GM12864 (cell line): ENCODE measurements at places on chromosomes 7 and 10.

GRCh38 chr10:98370831-98371820 is 43.9 kb downstream of the PYROXD2 start:
- no peak for DNase-seq

DNA sequence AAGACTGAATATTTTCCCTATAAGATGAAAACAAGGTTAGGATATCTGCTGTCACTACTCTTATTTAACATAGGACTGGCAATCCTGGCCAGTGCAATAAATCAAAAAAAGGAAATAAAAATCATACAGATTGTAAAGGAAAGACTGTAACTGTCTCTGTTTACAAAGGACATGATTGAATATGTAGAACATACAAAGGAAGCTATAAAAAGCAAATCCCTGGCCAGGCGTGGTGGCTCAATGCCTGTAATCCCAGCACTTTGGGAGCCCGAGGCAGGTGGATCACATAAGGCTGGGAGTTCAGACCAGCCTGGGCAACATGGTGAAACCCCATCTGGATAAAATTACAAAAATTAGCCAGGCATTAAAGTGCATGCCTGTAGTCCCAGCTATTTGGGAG is 15.8 kb downstream of the ZNF485 start:
- no peak for DNase-seq

- no peak for DNase-seq
Measured at GRCh38 chr10:110641256-110641655, 2.9 kb upstream of the RBM20 start.

- DNase-seq, result no peak
Measured at GRCh38 chr7:158836692-158837091, 7.4 kb upstream of the ESYT2 start.

GRCh38 chr10:76786504-76787072 is 851.0 kb downstream of the KCNMA1 start:
- no peak for DNase-seq

DNA sequence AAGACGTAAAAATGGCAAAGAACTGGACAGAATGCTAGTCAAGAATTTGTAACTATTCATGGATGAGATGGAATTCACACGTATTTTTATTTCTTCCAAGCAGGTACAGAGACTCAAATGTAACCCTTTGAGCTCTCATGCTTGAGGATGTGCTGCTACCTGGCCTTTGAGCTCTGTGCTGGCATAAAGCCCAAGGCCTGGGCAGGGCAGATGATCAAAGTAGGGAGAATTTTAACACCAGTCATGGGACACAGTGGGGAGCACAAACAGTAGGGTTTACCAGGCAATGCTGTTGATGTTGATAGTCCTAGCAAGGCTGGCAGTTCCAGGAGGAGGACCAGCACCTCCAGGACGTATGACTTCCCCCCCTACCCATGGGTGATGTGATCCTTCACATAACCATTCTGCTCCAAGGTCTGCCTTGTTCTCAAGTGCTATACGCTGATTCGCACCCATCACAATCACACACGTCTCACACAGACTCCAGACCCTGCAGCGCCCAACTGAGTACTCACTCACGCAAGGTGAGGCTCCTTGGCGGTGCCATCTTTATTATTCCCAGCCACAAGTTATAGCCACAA is 48.6 kb upstream of the DLG5 start:
- DNase-seq, result no peak

DNA sequence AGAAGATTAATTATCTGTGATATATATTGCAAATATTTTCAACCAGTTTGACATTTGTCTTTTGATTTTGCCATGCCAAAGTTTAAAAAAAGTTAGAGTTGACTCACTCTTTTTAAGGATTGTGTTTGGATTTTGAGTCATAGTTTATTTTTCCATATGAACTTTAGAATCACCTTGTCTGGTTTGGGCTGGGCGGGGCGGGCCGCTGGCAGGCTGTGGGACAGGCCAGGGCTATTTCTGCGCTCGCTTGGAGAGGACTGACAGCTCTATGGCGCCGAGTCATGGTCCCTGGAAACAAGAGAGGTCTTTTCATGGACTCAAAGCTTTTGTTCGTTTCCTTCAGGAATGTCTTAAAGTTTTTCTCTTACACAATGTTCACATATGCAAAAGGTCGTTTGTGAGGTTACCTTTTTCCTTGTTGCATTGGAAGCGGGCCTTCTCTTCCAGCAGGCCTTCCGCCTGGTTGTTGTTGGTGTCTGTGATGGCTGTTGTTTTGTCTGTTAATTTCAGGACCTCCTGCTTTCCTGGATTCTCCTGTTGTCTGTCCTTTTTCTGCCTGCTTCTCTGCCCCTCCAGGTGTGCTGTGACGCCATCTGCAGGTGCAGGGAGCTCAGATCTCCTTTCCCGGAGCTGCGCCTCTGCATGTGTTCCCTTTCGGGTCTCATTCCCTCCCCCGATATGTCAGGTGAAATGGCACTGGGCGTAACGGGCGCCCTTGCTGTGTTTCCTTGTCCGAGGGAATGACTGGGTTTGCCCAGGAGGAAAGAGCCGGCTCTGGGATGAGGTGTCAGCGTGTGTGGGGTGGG is 53.8 kb downstream of the INPP5A start:
- no peak for DNase-seq

GRCh38 chr7:30877015-30877769 is 34.5 kb upstream of the AQP1 start:
- DNase-seq, result no peak

- no peak for DNase-seq
Measured at GRCh38 chr7:138499340-138499739, 39.3 kb downstream of the TRIM24 start.

GRCh38 chr7:99203092-99203491 is 4.8 kb downstream of the KPNA7 start:
- no peak for DNase-seq

DNA sequence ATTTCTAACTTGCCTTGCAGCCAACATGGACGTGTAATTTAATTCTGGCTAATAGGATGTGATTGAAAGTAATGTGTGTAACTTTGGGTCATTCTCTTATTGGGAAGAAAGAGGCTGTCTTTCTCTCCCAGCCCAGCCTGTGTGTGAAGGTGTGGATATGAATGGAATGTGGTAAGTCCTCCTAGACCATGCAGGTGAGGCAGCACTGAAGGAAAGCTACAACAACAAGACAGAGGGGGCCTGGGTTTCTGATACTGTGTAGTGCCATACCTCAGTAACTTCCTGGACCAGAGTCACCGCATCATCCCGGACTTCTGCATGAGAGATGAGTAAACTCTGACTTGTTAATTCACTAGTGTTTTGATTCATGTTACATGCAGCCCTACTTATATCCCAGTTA is 237.0 kb downstream of the EXOC4 start:
- peak; percentile 1 for DNase-seq
